ENCODE measurements at places on chromosomes 5 and 9.

DNA sequence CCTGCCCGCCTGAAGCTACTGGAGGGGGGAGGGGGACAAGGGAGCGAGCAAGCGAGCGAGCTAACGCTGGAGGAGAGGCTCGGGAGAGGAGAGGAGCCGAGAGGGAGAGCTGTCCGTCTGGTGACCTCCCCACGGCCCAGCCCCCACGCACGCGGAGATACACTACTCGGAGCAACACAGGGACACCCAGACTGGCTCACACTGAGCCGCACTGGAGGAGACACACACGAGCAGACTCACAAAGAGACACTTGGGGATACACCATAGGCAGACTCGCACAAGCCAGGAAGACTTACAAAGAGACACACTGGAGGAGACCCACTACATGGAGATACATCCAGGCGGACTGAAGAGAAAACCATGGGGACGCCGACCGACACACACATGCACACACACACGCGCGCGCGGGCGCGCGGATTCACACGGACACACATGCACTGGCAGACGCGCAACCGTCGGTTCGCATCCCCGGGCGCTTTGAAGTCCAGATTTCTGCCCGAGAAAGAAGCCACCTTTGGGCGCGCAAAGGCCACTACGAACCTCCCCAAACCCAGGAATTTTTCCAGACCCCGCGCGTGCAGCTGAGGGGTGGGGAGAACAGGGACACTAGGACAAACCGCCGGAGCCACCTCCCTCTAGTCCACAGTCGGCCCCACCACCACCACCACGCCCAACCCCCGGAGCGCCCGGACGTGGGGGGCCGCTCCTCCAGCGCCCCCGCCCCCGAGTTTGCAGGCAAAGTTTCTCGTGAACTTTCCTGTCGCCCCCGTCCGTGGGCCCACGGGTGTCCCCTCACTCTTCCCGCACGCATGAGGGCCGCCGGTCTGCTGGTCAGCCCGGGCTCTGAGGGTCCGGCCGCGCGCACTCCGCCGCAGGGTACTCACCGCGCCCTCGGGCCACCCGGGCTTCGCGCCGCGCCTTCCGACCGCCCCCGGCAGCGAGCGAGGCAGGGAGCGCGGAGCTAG, 571 bp downstream of the CNTFR start:
- DNase-seq = no peak

DNA sequence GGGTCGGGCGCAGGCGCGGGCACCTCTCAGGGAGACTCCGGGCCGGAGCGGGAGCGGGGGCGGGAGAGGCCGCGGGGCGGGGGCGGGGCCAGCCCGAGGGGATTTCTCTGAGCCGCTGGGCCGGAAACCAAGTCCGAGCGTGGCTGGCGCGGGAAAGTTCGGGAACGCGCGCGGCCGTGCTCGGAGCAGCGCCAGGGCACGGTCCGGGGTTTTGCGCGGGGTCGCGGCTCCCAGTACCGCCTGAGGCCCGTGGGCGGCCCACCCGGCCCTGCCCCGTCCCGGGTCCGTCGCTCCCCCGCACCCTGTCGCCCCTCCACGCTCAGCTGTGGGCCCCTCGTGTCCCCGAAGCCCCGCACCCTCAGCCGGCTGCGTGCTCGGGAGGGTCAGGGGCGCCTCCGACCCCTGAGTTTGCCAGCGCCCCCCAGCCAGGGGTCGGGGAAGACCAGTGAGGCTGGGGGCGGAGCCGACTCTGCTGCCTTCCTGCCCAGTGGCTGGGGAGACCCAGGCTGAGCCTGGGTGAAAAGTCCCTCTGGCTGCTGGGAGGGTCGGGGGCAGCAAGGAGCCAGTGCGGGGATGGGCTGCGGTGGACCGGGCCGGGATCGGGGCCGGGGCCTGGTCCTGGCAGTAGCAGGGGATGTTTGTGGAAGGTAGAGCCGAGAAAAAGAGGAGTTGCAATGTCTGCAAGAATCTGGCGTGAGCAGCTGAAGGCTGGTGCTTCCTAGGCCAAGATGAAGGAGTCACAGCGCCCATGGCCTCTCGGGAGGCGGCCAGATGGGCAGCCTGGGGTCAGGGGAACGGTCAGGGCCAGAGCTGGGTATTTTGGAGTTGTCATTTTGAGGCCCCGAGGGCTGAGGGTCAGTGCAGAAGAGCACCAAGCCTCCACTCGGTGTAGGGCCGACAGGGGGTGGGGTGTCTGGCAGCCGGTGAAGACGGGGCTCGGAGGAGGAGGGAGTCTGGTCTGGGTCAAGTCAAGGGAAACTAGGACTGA, 588 bp downstream of the TRAF2 start:
- DNase-seq = no peak

DNA sequence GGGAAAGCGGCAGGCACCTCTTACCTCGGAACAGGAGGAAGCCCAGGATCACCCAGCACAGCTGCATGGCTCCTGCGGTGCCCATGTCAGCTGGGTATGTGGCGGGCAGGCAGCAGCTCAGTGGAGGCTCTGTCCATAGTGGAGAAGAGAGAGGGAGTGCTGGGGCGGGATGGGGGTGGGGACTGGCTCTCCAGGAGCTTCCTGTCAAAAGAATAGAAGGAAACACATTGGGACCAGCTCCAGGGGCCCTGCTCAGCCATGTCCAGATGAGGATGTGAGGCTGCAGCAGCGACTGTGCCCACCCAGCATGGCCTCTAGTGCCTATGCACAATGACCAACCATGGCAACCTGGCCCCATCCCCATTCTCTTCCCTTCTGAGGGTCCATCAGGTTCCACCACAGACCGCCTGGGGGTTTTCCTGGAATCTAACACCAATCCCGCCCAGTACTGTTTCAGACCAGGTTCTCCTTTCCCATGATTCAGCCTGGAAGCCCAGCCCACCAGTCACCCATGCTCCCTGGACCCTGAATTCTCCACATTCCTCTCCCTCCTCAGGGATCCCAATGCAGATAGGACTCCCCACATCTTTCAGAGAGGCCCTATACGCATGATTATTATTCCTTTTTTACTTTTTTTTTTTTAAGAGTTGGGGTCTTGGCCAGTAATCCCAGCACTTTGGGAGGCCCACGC, at the start of gene ECSCR:
Gene ECSCR, minus strand, starts transcription at position 158 of the 691 bp plus-strand sequence. Its CDS starts 73 bp downstream, at position 85.
- DNase-seq = no peak

DNA sequence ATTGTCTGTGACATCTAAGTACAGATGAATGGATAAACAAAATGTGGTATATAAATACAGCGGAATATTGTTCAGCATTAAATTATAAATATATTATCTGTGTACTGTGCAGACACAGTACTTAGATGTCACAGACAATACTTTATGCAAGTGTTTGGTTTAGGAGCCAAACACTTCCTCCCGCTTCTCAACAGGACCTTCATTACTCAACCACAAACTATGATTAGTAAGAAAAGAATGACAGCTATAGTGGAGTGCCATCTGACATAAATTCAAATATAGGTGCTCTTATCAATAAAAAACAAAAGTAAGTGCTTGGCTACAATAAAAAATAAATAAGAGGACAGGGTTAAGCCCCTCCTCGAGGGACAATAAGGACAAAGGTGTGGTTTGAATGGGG, 38.9 kb upstream of the STX17 start:
- DNase-seq = no peak

- DNase-seq = no peak
Measured at GRCh38 chr9:80691229-80691628, 998.1 kb downstream of the TLE1 start.

All from NCI-H187 (cell line).